Aorta (tissue), 5 donors: ENCODE measurements at places on chromosomes 7 and 10. TPM values are rescaled to one million over a fixed set of nuclear protein-coding genes. Genes with fewer than 3 reads are reported as not detected.

CACNA2D1 gene
- 40.7 TPM for total RNA-seq

CAV1 gene
- 229 TPM for total RNA-seq

DNA sequence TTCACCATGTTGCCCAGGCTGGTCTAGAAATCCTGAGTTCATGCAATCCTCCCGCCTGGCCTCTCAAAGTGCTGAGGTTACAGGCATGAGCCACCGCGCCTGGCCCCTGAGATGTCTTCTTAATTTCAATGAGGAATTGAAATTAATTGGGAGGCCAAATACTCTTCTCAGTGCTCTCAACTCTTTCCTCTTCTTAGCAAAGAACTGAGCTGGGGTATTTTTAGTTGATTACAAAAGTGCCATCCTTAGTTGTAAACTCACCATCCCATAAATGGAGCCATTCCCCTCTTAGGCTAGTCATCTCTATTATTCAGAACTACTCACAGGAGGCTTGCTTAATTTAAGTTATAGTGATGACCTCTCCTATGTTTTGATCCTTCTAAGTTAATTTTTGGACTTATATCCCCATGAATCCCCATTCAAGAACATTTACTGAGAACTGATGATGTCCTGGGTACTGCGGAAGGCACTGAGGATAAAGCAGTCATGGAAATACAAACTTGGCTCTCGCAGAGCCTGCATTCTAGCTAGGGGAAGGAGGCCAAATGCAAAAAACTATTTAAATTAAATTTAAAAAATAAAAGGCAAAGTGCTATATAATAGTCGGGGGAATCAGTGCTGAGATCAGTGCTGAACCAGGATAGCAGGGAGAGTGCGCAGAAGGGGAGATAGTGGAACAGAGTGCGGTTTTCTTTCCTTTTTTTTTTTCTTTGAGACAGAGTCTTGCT lies 145.3 kb downstream of the SFMBT2 start:
- no peaks in the 10 kb centered on the region for H3K4me1 ChIP-seq
- H3K27me3 ChIP-seq = no peaks in the 10 kb centered on the region
- H3K4me3 ChIP-seq = no peak overlapping the region
- no peak for DNase-seq

- no peak for DNase-seq
- H3K36me3 ChIP-seq = no peaks in the 10 kb centered on the region
- no peaks in the 10 kb centered on the region for H3K4me1 ChIP-seq
- H3K27me3 ChIP-seq = no peaks in the 10 kb centered on the region
Measured at GRCh38 chr7:28017372-28017771, 163.2 kb downstream of the JAZF1 start.

GRCh38 chr10:113232928-113233511 lies 283.0 kb downstream of the TCF7L2 start:
- no peak overlapping the region for H3K4me3 ChIP-seq
- no peaks in the 10 kb centered on the region for H3K4me1 ChIP-seq
- DNase-seq = no peak
- H3K36me3 ChIP-seq = no peaks in the 10 kb centered on the region

- no peaks in the 10 kb centered on the region for H3K4me1 ChIP-seq
- no peak for DNase-seq
- H3K4me3 ChIP-seq = no peak overlapping the region
- no peaks in the 10 kb centered on the region for H3K27me3 ChIP-seq
Measured at GRCh38 chr7:116829041-116829440, 33.3 kb upstream of the CAPZA2 start.

GRCh38 chr10:43062402-43063160 lies 14.3 kb upstream of the RET start:
- H3K27ac ChIP-seq = no peak overlapping the region
- no peak overlapping the region for H3K4me3 ChIP-seq
- no peaks in the 10 kb centered on the region for H3K4me1 ChIP-seq
- H3K36me3 ChIP-seq = no peaks in the 10 kb centered on the region

DNA sequence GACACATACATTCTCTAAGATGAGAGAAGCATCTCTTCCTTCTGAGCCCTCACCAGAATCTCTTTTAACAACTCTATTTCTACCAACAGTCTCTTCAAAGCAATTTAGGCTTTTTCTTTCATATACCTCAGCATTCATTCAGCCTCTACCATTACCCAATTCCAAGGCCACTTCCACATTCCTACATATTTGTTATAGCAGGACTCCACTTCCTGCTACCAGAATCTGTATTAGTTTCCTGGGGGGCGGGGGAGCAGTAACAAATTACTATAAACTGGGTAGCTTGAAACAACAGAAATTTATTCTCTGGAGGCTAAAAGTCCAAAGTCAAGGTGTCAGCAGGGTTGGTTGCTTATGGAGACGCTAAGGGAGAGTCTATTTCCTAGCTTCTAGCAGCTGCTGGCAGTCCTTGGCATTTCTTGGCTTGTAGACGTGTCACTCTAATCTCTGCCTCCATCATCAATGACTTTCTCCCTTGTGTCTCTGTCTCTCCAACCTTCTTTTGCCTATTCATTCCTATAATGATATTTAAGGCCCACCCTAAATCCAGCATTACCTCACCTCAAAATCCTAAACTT lies 7.4 kb downstream of the PRPS1L1 start:
- H3K27ac ChIP-seq = no peak overlapping the region
- no peak for DNase-seq
- H3K36me3 ChIP-seq = no peaks in the 10 kb centered on the region
- H3K4me3 ChIP-seq = no peak overlapping the region
- H3K4me1 ChIP-seq = no peaks in the 10 kb centered on the region
- no peaks in the 10 kb centered on the region for H3K27me3 ChIP-seq

DNA sequence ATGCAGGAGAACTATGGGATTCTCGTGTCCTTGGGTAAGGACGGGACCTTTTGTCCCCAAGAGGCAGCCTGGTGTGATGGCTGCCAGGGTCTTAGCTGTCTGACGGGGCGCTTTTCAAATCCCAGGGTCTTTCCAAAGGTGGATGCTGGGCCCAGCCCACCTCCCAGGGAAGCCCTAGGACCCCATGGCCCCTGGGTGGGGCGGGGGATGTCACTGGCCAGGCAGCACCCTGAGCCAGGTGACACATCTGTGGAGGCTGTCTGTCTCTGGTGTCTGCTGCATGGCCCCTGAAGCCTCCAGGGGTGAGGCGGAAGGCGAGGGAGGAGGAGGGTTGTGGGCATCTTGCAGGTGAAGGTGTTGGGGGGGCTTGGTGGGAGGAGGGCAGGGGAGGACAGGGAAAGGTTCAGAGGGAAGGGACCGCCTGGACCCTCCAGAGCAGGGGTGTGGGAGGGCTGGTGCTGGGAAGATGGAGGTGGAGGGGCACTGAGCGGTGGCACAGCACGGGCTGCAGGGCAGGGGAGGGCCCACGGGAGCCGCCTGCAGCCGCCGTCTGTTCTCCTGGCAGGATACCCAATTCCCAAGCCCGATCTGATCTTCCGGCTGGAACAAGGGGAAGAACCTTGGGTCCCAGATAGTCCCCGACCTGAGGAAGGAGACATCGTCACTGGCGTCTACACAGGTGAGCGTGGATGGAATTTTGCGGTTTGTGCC lies 7.0 kb downstream of the ZNF316 start:
- DNase-seq = no peak
- H3K27ac ChIP-seq = no peak overlapping the region
- no peaks in the 10 kb centered on the region for H3K36me3 ChIP-seq
- H3K27me3 ChIP-seq = no peaks in the 10 kb centered on the region
- H3K4me3 ChIP-seq = no peak overlapping the region

- H3K27me3 ChIP-seq = no peaks in the 10 kb centered on the region
- no peak overlapping the region for H3K4me3 ChIP-seq
- no peak for DNase-seq
- H3K36me3 ChIP-seq = no peaks in the 10 kb centered on the region
Measured at GRCh38 chr7:106982415-106982814, 62.1 kb upstream of the PRKAR2B start.

DNA sequence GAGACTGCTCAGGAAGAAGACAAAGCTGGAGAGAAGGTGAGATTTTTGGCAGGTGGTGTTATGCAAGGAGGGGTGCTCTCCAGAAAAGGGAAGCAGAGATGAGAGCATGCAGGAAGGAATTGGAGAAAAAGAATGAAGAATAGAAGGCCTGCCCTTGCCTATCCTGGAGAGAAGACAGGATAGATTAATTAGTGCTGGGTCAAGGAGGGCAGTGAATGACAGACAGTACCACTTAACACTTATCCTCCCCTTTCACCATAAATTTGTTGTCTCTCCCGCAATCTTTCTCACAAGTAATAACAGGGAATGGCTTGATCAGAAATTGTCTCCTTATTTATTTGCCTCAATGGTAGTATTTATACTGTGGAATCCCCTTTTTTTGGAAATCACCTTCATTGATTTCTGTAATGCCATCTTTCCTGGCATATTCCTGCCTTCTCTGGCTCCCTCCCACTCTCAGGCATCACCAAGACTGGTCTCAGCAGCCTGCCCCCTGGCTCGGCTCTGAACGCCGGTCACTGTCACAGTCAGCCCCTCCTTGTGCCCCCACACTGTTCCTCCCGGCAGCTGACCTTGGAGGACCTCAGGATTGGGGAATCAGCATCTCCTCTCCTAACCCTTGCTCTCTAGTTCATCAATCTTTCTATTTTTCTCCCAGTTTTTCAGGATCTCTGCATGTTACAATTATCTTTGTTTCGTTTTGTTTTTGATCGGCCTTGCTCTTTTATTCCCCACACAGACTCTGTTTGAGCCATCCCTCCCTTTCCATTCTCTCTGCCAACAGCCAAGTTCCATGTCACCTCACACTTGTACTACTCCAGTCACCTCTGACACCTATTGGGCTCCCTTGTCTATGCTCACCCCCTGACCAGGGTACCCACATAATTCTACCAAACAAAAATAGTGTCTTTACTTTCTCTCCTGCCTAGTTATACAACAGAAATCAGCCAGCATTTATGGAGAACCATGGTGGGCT lies 294.2 kb downstream of the PLXDC2 start:
- no peaks in the 10 kb centered on the region for H3K36me3 ChIP-seq
- DNase-seq = no peak
- no peaks in the 10 kb centered on the region for H3K4me1 ChIP-seq
- no peak overlapping the region for H3K27ac ChIP-seq
- H3K27me3 ChIP-seq = no peaks in the 10 kb centered on the region
- no peak overlapping the region for H3K4me3 ChIP-seq

- no peak overlapping the region for H3K4me3 ChIP-seq
- H3K4me1 ChIP-seq = no peaks in the 10 kb centered on the region
- H3K36me3 ChIP-seq = no peaks in the 10 kb centered on the region
- DNase-seq = no peak
- H3K27me3 ChIP-seq = no peaks in the 10 kb centered on the region
Measured at GRCh38 chr7:12524794-12525386, 45.6 kb upstream of the SCIN start.

DNA sequence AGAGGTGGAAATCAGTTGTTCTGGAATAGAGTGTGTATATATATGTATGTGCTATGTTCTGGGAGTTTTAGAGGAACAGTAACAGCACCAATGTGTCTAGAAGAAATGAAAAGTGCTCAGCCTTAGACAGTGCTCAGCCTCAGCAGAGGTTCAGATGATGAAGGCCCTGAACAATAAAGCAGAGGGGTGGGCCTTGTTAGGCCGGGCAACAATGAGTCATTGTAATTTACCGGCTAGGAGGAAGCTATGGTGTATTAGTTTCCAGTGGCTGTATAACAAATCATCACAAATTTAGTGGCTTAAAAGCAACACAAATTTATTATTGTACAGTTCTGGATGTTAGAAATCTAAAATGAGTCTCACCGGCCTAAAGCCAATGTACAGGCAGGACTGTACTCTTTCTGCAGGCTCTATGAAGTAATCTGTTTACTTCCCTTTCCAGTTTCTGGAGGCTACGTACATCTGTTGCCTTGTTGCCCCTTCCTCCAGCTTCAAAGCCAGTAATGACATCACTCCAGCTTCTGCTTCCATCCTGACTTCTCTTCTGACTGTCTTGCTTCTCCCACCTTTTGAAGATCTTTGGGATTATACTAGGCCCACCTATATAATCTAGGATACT lies 84.6 kb downstream of the CH25H start:
- H3K4me1 ChIP-seq = no peaks in the 10 kb centered on the region
- DNase-seq = no peak
- no peaks in the 10 kb centered on the region for H3K36me3 ChIP-seq
- no peak overlapping the region for H3K27ac ChIP-seq
- H3K27me3 ChIP-seq = no peaks in the 10 kb centered on the region

DNA sequence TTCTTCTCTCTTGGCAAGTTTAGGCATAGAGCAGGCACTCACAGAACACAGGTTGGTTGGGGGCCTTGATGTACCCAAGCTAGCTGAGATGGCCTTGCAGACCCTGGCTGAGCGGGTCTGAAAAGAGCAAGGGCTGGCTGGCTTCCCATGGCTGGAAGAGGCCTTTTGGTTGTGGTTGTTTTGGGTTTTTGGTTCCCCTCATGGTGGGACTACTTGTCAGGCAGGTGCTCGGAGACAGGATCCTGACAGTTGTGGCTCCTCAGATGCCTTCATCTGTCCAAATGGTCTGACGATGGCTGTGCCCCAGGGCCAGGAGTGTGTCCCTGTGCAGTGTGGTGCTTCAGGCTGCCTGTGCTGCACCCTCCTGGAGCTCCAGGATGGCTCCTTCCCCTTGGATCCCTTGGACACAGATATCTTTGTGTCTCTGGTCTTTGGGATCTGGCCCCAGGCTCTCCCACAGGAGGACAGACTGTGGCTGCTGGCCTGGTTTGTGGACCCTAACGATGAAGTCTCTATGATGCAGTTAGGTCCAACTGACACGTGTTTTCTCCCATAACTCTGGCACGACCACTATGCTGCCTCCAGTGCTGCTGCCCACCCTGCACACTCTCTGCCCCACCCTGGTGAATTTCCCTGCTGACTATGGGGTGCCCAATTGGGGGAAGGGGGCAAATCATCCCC lies 321.5 kb upstream of the ZNF32 start:
- H3K36me3 ChIP-seq = no peaks in the 10 kb centered on the region
- no peak for DNase-seq
- H3K27me3 ChIP-seq = no peaks in the 10 kb centered on the region

DNA sequence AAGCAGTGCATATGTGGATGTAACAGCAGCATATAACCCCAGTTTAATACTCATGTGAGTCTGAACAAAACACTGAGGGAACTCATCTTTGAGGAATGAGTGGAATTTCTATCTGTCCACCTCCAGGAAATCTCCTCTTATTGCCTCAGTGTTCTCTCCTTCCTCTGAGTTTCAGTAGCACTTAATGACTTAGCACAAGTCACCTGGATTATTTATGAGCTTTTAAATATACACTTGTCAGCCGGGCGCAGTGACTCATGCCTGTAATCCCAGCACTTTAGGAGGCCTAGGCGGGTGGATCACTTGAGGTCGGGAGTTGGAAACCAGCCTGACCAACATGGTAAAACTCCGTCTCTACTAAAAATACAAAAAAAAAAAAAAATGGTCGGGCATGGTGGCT lies 4.3 kb downstream of the LRRC20 start:
- no peak overlapping the region for H3K27ac ChIP-seq
- DNase-seq = no peak
- no peaks in the 10 kb centered on the region for H3K4me1 ChIP-seq
- no peaks in the 10 kb centered on the region for H3K27me3 ChIP-seq

DNA sequence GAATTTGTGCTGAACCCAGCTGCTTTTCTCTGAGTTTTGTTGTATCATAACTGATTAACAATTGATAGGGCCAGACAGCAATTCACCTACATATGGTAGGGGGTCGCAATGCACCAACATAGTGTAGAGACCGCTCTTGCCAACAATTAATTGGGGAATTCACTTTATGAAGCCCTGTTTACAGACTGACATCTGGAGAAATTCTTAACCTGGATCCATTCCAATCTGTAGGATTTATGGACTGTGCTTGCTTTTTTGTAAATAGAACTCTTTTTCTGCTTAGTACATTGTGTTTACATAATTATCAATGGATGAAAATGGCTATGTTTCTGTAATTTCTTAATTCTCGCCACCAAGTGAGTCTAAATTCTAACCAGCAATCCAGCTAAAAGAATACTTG lies 311.7 kb upstream of the BMPER start:
- no peak overlapping the region for H3K27ac ChIP-seq
- no peaks in the 10 kb centered on the region for H3K27me3 ChIP-seq
- H3K36me3 ChIP-seq = no peaks in the 10 kb centered on the region
- DNase-seq = no peak
